ENCODE measurements at places on chromosomes 6 and 20.

DNA sequence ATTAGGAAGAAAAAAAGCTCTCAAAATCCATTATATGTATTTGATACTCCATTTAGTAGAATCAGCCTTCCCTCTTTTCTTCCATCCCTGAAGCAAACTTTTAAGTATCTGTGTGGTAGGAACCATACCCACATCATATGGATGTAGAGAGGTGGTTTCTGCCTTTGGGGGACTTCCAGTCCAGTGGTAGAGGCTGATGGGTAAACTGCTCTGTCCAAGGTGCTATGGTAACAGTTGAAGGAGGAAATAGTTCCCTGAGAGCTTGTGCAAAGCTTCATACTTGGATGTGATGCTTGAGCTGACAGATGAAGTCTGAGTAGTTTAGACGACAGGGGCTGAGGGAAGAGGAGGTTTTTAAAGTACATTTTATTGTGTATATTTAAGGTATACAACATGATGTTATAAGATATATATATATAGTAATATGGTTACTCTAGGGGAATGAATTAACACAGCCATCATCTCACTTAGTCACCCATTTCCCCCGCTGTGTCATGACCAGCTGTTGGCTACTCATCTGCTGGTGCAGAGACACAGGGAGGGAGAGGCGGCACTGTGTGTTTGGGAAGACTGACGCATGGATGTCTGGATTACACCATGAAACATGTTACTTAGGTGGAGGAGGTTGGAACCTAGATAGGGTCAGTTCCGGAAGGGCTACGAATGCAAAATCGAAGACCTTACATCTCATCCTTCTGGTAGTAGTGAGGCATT is 185.2 kb downstream of the FARS2 start:
- DNase-seq, result no peak

DNA sequence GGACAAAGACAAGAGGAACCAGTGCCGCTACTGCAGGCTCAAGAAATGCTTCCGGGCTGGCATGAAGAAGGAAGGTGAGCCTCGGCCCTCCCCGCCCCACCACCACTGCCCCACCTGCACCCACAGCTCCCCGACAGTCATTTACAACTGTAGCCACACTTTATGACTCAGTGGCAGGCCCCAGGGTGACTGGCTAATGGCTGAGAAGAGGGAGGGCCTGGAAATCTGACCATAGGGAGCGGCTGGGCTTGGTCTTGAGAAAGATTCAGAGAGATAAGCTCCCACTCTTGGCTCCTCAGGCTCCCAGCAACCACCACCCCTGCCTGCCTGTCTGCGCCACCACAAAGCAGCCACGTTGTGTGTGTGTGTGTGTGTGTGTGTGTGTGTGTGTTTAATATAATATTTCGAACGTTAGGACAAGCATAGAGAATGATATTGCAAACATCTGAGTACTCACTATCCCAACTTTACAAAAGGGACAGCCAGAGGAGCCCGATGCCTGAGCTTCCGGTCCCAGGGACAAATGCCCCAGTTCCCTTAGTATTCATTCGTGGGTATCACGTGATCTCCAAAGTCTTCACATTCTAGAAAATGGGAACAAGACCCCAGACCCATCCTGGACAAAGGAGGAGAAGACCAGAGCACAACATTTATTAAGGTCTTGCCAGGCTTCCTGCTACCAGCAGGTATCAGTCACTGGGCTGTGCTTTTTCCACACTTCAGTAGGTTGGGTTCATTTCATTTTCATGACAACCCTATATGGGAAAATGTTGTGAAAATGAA is 52.1 kb downstream of the HNF4A start:
- DNase-seq, result no peak

- DNase-seq, result no peak
These were observed 58.9 kb upstream of the OPRM1 start for GRCh38 chr6:153980171-153980570.

DNA sequence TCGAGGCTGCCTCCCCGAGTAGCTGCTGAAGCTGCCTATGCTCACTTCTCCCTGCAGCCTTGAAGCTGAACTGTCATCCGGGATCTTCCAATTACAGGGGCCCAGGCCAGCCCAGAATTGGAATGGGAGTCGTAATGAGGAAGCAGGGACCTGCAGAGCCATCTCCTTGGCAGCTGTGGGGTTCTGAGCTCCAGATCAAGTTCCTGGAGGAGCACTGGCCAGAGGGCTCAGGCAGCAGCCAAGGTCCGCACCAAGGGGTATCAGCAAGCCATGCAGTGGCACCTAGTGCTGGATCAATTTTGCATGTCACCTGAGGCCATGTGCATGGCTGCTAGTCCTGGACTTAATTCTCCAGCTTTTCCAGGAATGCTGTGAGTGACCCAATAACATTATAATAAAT is 163.2 kb upstream of the TSHZ2 start:
- DNase-seq, result no peak

- DNase-seq, result no peak
These were observed 175.7 kb downstream of the DLL1 start for GRCh38 chr6:170114956-170115855.

GRCh38 chr20:52305858-52306257 is 114.3 kb upstream of the ZFP64 start:
- no peak for DNase-seq

- no peak for DNase-seq
These were observed 426.7 kb upstream of the ID4 start for GRCh38 chr6:19410481-19410880.

DNA sequence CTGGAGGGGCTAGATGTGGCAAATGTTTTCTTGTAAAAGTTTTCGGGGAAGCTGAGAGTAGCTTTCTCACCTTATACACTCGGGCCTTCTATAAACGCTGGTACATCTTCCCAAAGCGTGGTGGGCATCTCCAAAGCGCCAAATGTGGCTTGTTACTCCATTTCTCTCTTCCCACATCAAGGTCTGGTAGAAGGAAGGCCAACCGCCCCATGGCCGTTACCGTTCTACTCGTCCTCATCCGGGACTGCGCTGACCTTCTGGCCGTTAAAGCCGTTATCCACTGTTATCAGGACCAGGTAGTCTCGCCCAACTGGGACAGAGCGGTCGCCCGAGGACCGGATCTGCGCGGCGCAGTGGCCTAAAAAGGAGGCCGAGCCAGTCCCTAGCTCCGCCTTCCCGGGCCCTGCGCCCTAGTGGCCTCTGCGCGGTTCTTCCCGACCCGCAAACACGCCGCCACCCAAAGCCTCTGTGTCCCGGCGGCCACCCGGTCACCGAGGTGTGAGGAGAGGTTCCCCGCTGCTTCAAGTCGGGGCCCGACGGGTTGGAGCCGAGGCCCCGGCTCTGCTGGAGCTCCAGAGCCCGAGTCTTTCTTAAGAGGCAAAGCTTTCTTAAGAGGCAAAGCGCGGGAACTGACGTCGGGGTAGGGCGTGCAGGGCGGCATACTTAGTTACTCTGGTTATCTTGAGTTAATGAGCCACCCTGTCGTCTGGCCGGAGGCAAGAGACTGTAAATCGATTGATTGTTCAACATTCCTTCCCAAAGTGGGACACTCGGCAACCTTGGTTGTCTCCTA is 90.5 kb downstream of the GPX5 start:
- no peak for DNase-seq

DNA sequence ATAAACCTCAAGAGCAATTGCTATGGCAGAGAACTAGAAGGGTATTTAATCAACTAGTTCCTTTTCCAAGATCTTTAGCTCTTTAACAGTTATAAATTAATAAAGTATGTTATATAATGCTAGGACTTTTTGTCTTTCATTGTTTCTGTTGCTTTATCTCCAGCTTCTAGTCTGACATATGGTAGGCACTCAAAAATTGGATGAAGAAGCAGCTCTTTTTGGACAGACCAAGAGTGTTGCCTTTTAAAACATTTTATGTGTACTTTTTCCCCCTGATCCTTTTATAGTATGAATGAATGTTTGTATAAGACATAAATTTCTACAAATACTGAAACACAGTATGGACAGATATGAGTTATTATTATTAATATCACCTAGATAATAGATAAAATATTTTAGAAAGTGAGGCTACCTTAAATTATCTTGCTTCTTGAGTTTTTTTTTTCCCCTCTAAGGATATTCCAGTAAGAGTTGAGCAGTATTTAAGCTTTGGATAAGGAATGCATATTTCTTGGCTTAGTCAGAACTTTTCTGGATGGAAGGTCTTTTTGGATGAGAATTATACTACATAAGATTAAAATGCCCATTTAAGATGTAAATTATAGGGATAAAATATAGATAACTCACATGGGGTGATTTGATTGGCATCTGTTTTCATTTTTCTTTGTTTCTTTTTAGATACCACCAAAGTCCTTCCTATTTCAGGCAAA is 16.6 kb downstream of the LAMA2 start:
- no peak for DNase-seq

- DNase-seq, result no peak
These were observed 209.8 kb upstream of the MARCKS start for GRCh38 chr6:113647143-113647889.

DNA sequence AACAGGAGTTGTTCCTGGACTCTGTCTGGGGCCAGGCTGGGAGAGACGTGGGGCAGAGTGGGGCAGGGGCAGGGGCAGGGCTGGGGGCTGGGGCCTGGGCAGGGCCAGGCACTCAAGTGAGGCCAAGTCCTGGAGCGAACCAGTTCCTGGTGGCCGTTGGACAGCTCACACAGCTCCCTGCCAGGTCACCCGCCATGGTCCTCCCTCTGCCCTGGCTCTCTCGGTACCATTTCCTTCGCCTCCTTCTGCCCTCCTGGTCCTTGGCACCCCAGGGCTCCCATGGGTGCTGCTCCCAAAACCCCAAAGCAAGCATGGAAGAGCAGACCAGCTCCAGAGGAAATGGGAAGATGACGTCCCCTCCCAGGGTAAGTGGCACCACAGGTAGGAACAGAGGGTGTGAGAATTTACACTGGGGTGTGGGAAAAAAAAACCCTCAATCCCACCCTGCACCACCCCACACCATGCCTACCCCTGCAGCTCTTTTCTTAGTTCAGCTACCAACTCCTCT is at the start of gene MCCD1:
MCCD1 (plus strand) TSS at position 142 of the 508 bp plus-strand sequence; CDS start at position 195, 53 bp downstream.
- DNase-seq, result no peak

DNA sequence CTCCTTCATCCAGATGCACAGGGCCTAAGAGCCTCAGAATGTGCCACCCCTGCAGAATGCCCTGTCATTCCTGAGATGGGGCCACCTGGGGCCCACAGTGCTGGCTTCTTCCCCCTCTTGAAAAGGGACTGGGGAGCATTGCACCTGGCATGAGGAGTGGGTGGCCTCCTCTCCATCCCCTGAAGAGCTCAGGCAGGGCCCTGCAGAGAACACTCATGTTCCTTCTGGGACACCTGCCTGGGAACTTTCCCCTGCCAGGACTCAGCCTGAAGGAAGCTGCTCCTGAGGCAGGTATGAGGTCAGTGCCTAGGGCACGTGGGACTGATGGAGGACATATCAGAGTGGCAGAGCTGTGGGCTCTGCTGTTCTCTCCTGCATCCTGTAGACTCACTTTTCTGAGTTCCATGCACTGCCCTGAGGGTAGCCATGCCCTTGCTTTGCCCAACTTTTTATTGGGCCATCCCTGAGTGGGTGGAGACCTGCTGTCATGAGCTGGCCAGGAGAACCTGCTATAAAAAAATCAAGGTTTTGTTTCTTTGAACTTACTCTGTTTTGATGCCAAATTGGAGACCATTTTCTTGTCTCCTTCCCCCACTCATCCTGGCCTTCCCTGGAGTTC is 19.5 kb downstream of the CCDC167 start:
- DNase-seq, result no peak

DNA sequence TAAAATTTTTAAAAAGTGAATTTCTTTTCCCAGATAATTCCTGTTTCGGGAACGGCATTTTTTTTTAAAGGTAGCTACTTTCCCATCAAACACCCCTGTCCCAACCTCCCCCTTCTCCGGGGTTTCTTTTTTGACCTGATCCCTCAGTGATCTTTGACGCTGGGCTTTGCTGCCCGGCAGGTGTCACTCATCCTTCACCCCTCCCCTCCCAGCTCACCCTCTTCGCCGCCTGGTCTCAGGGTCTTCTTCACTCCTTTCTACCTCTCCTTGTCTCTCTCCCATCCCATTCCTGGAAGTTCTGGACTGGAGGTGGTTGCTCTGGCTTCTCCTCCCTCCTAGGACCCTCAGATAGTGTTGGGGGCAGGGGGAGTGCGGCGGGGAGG is 329 bp upstream of the GPR6 start:
- DNase-seq, result no peak

DNA sequence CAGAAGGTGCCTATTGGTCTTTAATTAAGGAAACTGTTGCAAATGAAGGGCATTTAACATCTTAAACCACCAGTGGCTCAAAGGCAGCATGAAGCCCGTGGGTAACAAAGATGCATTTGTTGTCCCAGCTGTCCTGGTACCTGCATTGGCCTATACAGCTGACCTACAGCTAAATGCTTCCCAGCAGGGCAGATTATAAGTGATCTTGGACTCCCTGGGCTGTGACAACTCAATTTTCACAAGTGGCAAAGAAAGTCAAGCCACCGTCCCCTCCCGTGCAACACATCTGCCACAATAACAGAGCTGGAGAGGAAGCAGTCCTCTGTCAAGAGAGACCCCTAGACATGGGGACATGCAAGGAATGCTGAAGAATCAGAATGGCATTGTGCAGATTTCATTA is 31.5 kb upstream of the EDN3 start:
- no peak for DNase-seq

DNA sequence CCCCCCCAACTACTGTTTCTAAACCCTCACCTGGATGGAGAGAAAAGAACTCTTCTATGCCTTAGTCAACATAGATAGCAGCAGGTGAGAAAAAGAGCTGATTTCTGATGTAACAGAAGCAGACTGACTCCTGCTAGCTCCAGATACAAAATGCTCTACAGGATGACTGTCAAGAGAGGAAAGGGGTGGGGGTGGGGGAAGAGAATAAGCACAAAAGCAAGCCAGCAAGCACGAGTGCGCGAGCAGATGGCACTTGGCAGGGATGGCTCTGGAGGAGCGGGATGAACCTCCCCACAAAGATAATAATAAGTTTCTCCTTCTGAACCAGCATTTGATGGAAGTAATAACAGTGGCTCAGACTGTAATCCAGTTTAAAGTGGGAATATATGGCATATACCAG is 45.6 kb upstream of the SPDEF start:
- no peak for DNase-seq

DNA sequence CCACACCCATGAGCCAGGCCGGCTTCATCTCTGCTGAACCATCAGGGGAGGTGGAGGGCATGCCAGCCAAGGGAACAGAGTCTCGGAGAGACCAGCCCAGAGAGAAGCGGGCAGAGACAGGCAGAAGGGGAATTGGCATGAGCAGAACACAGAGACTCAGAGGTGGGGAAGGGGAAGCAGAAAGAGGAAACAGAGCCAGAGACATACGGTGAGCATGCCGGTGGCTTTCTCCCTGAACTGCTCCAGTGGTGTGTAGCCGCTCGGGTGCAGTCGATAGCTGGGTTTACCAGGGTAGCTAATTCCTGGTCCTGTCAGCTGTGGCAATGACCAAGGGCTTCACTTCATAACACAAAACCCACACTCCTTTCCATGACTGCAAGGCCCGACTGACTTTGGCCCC is 83.6 kb upstream of the CCDC167 start:
- no peak for DNase-seq

GRCh38 chr6:88585276-88585692 is 378.1 kb downstream of the RNGTT start:
- no peak for DNase-seq

Data from GM04504 (cell line).